ENCODE measurements at places on chromosomes 12 and 14.
A peak's percentile ranks its signal among the peaks of the same experiment; 100 is the strongest.

- DNase-seq: no peak
Measured at GRCh38 chr14:90416720-90417119, 19.9 kb downstream of the CALM1 start.

DNA sequence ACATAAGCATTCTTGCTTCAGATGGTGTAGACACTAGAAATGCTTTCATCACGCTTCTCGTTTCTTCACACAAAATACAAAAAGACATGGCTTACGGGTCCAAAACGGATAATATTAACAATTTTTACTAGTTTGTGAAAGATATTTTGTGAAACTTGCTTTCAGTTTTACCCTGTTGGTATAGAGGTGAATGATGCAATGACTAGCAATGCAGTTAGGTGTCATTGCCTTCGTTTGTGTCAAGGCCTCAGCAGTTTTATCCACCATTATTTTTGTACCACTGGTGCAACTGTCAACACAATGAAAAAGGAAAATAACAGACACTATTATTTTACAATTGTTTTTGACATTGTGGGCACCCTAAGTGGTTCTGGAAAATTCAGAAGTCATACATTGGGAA lies 323.0 kb downstream of the FLRT2 start:
- no peak for DNase-seq

GRCh38 chr12:128643155-128643554 lies 180.6 kb downstream of the SLC15A4 start:
- no peak for DNase-seq

- DNase-seq: no peak
Measured at GRCh38 chr14:55715889-55716288, 135.9 kb downstream of the KTN1 start.

GRCh38 chr12:5516371-5517241 lies 84.7 kb downstream of the NTF3 start:
- DNase-seq: no peak

DNA sequence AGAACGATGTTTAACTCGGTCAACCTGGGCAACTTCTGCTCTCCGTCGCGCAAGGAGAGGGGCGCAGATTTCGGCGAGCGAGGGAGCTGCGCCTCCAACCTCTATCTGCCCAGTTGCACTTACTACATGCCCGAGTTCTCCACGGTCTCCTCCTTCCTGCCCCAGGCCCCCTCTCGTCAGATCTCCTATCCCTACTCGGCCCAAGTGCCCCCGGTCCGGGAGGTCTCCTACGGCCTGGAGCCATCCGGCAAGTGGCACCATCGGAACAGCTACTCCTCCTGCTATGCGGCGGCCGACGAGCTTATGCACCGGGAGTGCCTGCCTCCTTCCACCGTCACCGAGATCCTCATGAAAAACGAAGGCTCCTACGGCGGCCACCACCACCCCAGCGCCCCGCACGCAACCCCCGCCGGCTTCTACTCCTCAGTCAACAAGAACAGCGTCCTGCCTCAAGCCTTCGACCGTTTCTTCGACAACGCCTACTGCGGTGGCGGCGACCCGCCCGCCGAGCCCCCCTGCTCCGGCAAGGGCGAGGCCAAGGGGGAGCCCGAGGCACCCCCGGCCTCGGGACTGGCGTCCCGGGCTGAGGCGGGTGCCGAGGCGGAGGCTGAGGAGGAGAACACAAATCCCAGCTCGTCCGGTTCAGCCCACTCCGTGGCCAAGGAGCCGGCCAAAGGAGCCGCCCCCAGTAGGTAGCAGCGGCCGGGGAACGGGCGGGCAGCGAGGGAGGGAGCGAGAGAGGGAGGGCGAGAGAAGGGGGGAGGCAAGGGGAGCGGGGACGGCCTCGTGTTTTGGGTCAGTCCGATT lies 513 bp downstream of the HOXC11 start:
- DNase-seq: no peak

- DNase-seq: no peak
Measured at GRCh38 chr12:14219156-14219555, 146.3 kb upstream of the ATF7IP start.

- peak; percentile 2 for DNase-seq
Measured at GRCh38 chr12:75438059-75438754, 42.3 kb upstream of the GLIPR1 start.

GRCh38 chr12:90058704-90059103 lies 350.1 kb upstream of the ATP2B1 start:
- DNase-seq: no peak

DNA sequence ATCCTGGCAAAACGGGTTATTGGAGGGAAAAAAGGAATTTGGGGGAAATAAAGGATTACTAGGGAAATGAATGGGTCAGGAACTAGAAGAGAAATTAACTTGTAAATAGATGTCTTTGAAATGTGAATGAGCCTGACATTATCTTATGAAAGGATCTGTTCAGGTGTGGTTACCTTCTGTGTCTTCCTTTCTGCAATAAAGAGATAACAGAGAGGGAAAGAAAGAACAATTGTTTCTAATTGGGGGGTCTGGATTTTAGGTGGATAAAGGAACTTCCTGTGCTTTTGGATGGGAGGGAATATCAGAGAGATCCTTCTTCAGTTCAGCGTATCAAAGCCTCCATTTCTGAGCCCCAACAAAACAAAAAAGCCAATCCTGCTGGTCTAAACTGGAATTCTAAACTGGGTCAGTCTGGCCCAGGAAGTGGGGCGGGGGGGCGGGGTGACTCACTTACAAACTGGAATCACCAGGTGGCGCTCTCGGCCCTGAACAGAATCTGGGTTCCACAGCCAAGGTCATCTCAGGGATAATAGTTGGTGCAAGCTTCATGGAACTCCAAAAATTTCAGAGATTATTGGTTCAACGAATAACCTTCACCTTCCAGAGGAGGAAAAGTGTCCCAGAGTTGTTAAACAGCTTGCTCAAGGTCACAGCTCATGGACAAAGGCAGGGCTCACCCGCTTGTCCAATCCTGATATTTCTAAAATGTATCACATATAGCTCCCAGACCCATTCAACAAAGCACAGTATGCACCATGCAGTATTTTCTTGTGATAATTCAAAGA lies 15.2 kb upstream of the PEBP1 start:
- DNase-seq: peak; percentile 44

DNA sequence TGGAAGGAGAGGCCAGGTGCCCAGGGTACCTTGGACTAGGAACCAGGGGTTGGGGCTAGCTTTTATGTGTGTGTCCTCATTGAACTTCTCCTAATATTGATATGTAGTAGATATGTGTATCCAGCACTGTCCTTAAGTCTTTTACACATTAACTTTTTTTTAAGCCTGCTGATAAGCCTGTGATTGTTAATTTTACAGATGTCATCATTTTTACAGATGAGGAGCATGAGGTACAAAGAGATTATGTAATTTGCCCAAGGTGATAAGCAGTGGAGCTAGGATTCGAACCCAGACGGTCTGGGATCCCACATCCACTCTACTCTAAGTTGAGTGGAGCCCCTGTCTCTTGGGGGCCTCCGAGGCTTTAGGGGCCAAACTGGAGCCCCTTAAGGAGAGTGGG lies 10.2 kb upstream of the NR4A1 start:
- no peak for DNase-seq

DNA sequence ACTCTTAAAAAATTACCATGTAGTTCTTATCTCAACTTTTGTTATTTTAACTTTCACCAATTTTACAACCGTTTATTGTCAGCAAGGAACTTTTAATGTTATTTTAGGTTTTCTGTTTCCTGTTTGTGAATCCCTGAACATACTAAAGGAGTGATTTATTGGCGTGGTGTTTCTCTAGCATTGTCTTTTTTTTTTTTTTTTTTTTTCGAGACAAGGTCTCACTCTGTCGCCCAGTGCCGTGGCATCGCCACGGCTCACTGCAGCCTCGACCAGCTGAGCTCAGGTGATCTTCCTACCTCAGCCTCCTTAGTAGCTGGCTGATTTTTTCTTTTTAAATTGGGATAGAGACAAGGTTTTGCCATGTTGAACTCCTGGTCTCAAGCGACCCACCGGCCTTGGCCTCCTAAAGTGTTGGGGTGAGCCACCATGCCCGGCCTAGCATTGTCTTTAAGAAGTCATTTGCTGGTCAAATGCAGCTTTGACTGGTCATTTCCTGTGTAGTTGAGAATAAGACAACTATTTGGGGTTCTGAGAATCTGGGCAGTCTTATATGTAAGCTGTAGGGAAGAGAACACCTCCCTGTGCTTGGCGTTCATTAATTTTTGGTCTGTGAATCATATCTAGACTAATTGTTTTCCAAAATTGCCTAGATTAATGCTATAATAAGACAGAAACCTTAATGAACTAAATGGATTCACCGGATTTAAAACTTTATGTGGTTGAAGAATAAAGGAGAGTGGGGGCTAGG lies 2.1 kb downstream of the WASHC4 start:
- no peak for DNase-seq

DNA sequence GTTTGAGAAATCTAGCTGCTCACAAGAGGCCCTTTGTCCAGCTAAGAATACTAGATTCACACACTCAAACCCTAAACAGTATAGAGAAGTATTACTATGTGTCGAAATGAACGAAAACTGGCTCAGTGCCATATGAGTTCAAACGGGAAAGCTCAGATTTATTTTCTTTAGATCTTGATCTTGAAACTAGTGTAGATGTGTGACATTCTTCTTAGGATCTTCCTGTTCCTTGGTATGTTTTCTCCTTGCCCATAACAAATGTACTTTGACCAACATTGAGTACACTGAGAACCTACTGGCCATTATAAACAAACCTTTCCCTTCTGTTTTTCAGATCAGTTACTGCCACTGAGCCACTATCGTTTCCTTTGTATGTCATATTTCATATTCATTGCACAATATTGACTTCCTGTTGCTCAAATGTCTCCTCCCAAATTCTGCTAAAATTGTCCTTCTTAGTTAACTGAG lies 21.3 kb downstream of the MYBPC1 start:
- no peak for DNase-seq

GRCh38 chr12:57161491-57161890 lies 14.1 kb upstream of the LRP1-AS start:
- no peak for DNase-seq
